ENCODE measurements at places on chromosomes 13 and 19.

- DNase-seq = peak; percentile 62
Observed at GRCh38 chr13:73228546-73228945, 169.7 kb downstream of the KLF5 start.

DNA sequence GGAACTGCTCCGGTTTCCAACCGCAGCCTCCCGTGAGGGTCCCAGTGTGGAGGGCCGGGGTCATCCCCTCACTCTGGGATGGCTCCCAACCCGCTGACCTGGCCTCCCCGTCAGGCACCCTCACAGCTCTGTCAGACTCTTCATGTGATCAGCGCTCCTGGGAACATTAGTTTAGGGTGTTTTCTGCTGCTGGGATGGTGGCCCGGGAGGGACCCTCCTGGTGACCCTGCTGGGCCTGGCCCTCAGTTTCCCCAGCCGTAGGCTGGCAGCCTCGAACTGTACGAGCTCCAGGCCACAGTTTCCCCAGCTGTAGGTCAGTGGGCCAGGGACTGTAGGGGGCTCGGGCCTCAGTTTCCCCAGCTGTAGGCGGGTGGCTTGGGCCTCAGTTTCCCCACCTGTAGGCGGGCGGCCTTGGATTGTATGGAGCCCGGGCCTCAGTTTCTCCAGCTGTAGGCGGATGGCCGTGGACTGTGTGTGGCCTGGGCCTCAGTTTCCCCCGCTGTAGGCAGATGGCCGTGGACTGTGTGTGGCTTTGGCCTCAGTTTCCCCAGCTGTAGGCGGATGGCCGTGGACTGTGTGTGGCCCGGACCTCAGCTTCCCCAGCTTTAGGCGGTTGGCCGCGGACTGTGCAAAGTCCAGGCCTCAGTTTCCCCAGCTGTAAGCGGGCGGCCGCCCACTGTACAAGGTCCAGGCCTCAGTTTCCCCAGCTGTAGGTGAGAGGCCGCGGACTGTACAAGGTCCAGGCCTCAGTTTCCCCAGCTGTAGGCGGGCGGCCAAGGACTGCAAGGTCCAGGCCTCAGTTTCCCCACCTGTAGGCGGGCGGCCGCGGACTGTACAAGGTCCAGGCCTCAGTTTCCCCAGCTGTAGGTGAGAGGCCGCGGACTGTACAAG lies 1.3 kb upstream of the PTBP1 start:
- no peak for DNase-seq

DNA sequence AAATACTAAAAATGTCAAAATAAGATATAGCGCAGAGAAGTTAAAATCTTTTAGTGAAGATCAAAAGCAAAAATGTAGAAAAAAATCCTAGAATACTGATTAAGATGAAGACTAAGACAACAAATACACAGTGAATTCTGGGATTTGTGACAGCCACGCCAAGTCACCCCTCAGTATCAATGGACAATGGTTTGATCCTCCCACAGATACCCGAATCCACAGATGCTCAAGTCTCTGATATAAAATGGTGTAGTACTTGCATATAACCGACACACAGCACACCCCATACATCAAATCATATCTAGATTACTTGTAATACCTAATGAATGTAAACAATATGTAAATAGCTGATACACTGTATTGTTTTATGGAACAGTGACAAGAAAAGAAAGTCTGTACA lies 5.9 kb downstream of the MIPEP start:
- DNase-seq = no peak

DNA sequence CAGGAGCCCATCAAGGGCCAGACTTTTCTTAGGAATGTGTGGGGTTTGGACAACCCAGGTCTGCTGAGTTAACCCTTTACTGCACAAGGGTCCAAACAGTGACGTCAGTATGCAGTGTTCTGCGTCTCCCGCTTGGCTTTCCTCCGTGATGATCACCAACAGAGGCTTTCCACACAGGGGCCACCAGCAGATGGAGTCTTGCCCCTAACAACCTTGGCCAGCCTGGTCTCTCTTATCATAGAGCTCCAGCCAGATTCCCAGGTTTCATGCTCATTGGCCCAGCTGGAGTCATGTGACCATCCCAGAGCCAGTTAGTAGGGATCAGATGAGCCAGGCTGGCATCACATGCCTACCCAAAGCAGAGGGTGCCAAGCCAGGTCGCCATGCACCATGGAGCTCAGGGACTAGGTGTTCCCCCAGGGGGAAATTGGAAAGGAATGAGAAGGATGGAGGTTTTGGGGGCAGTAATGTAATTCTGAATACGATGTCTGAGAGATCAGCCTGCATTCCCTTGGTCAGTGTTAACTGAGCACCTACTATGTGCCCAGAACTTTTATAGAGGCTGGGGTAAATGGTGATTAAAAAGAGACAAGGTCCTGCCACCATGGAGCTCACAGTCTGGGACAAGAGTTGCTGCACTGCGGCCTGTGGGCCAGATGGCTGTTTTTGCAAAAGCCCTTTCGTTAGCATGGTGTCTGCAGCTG lies 61.2 kb downstream of the MYH14 start:
- DNase-seq = no peak

- no peak for DNase-seq
Observed at GRCh38 chr19:56829596-56829995, 10.9 kb downstream of the PEG3 start.

DNA sequence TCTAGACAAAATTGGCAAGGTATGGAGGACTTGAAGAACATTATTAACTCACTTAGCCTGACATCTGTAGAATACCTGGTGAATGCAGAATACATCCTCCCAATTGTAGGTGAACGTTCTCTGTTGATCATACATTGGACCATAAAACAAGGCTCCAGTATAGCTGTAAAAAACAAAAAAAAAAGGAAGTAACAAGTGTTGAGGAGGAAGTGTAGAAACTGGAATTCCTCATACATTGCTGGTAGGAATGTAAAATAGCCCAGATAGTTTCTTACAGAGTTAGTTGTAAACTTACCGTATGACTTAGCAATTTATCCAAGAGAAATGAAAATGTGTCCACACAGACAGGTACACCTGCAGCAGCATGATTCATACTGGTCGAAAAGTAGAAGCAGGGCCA lies 44.8 kb downstream of the TSSK6 start:
- DNase-seq = no peak

- DNase-seq = no peak
Observed at GRCh38 chr13:98307463-98308085, 130.5 kb upstream of the RNF113B start.

GRCh38 chr19:11639245-11639601 lies 41.9 kb downstream of the ZNF627 start:
- no peak for DNase-seq

GRCh38 chr13:67769987-67770341 lies 539.8 kb upstream of the PCDH9 start:
- DNase-seq = no peak

DNA sequence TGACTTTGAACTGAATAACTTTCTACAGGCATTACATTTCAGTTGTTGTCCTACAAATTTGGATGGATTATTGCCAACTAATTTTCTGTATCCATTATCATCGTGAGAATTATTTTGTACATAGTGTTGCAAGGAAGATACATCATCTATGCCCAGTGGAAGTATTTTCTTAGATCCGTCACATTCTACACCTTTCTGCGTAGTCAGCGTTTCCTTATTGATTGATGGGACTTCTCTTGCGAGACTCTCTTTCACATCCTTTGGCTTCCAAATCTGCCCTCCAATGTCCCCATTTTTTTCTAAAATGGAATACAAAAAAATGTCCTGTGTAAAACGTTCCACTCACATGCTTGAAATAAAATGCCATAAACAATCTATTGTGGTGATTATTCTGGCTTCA lies 9.2 kb downstream of the ZIM3 start:
- DNase-seq = no peak

GRCh38 chr19:51430221-51430620 lies 12.8 kb upstream of the SIGLEC10 start:
- no peak for DNase-seq

- no peak for DNase-seq
Observed at GRCh38 chr19:2549701-2550191, 73.8 kb downstream of the GADD45B start.

DNA sequence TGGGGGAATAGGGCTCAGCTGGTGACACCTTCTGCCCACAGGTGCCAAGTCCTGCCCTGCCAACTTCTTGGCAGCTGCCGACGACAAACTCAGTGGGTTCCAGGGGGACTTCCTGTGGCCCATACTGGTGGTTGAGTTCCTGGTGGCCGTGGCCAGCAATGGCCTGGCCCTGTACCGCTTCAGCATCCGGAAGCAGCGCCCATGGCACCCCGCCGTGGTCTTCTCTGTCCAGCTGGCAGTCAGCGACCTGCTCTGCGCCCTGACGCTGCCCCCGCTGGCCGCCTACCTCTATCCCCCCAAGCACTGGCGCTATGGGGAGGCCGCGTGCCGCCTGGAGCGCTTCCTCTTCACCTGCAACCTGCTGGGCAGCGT lies 2.1 kb downstream of the P2RY11 start:
- no peak for DNase-seq

DNA sequence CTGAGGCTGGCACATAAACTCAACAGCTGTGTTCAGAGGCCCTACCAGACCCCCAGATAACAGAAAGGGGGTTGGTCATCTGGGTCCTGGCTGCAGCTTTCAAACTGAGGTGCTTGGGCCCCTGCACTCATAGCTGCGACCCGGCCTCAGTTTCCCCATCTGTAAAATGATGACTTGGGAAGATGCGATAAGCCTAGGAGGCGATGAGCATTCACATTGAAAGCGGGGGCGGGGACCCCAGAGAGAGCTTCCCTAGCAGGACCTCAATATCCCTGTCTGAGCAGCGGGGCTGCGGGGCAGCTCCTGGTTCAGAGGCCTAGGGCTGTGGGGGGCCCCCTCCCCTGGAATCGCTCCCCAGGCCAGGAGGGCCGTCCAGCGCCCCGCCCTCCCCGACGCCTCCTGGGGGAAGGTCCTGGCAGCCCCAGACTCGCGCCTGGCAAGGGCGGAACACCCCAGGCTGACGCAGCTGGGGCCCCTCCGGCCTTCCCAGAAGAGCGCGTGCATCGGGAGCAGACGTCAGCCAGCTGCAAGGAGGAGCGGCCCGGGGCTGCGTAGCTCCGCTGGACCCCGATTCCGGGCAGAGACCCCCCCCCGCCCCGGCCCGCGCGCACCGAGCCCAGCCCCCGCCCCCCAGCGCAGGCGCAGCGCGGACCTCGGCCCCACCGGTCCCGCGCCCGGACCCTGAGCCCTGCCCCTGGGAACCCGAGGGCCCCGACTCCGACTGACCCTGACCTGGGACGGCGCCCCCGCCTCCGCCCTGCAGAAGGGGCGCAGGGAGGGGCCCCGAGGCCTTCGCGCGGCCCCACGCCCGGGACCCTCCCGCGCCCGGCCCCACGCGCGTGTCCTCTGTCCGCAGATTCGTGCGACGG lies 3.5 kb downstream of the FSTL3 start:
- no peak for DNase-seq

GRCh38 chr19:16200038-16201010 lies 2.6 kb downstream of the AP1M1 start:
- DNase-seq = no peak

GRCh38 chr13:26952551-26953143 lies 192.1 kb upstream of the GPR12 start:
- no peak for DNase-seq

- no peak for DNase-seq
Observed at GRCh38 chr19:14916848-14917247, 24.4 kb upstream of the OR7C2 start.

DNA sequence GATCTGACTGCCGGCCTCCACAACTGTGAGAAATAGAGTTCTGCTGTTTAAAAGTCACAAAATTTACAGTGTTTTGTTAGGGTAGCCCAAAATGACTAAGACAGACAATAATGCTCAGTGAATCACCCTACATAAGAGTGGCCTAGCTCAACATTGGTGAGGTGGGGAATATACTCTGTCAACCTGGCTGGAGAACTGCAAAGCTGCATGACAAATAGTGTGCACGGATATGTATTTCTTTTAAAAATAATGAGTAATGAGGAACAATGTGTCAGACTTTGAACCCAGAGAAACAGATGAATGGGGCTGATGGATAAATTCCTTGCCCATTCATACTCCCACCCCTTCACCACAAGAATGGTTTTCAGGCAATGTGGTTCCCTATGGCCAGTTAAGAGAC lies 372.4 kb downstream of the SUCLA2 start:
- DNase-seq = no peak

DNA sequence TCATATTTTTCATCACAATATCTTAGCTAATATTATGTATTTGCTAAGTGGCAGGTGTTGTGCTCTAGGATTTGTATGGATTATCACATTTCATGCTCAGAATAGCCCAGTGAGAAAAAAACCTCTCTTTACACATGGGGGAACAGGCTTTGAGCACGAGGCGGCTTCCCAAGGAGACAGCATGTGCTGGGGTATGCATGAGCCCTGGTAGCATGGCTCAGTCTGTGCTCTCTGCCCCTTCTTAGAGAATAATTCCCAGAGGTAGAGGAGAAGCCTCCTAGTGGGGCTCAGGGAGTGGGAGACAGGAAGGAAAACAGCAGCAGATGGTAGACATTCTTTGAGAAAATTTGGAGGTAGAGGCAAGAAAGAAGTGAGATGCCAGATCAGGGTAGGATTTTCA lies 31.6 kb downstream of the RNASEH2B start:
- DNase-seq = no peak

- no peak for DNase-seq
Observed at GRCh38 chr19:651991-652390, 11.0 kb downstream of the RNF126 start.

DNA sequence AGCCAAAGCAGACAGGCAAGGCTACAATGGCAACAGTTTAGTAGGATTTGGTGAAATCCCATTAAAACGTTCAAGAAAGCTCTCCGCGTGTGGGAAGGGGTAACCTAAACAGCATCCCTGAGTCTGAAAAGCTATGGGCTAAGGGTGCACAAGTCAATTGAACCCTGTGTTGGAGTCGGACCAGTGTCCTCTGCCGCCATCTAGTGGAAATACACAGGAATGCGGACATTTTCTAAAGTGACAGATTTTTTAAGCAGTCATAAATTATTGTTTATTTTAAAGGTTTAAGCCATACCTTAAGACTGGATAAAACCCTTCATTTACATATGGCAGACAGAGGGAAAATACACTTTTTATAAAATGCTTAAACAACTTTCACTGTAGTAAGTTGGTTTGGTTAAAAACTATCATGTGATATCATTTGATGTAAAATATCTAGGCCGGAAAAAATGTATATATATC lies 26.5 kb upstream of the LSM14A start:
- peak; percentile 44 for DNase-seq

GRCh38 chr13:78241278-78241919 lies 322.8 kb upstream of the EDNRB start:
- no peak for DNase-seq

GRCh38 chr13:80441968-80442367 lies 101.0 kb upstream of the SPRY2 start:
- no peak for DNase-seq
